A673 (cell line): ENCODE measurements at places on chromosomes 2 and 18.
A peak's percentile ranks its signal among the peaks of the same experiment; 100 is the strongest.

- no peak for DNase-seq
Observed at GRCh38 chr2:238260883-238261282, 21.0 kb upstream of the HES6 start.

DNA sequence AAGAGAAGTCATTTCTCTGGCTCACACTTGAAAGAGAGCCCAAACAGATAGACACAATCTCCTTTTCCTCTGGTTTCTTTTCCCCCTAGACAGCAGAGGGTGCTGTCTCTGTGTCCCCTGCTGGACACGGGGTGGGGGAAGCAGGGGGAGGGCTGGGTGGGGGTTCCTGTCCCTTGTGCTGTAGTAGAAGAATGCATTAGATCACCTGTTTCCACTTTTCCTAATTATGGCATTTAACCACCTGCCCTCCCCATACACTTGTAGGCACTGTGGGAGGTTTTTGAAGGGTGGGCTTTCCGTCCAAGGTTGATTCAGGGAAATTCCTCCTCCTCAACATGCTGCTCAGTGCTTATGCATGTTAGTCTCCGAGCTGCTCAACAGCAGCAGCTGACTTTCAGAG lies 206.2 kb upstream of the EPAS1 start:
- DNase-seq = no peak

- no peak for DNase-seq
Observed at GRCh38 chr2:167944825-167945659, 302.4 kb downstream of the STK39 start.

GRCh38 chr2:238964544-238965067 lies 116.7 kb downstream of the TWIST2 start:
- no peak for DNase-seq

- peak; percentile 70 for DNase-seq
Observed at GRCh38 chr18:51128533-51128932, 68.9 kb downstream of the MEX3C start.

DNA sequence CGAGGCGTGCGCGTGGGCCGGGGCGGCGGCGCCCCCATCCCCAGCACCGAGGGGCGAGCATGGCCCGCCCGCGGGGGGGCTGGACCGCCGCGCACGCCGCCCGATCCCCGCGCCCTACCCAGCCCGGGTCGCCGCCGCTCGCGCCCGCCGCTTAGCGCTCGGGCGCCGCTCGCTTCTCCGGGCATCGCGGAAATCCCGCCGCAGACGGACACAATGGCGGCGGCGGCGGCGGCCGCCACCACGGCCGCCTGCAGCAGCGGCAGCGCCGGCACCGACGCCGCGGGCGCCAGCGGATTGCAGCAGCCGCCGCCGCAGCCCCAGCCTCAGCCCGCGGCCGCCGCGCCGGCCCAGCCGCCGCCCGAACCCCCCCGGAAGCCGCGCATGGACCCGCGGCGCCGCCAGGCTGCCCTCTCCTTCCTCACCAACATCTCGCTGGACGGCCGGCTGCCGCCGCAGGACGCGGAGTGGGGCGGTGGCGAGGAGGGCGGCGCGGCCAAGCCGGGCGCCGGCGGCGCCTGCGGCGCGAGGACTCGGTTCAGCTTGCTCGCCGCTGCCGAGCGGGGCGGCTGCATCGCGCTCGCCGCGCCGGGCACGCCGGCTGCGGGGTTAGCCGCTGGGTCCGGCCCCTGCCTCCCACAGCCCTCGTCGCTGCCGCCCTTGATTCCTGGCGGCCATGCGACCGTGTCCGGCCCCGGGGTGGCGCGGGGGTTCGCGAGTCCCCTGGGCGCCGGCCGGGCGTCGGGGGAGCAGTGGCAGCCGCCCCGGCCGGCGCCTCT lies 453 bp downstream of the CABLES1 start:
- peak; percentile 50 for DNase-seq

DNA sequence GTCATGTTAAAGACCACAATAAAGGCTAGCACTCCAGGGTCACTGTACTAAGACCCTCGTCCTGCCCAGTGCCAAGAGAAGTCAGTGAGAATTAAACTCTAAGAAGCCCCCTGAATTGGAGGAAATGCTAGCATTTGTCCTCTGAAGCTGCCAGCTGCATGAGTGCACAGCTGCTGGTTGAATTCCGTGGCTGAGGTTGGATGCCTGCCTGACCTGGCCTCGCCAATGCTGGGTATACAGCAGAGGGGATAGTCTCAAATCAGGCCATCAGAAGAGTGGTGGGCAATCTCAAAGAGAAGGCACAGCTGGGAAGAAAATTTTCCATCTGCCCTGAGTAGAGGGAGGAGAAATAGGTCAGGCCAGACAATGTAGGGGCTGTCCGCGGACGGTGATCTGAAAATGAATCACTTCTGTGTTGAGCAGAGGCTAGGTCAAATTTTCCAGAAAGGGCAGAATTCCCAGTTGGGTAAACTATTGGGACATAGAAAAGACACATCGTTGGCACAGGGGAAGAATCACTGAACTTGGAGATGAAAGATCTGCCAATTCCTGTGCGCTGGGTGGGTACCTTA lies 110.5 kb upstream of the AGAP1 start:
- DNase-seq = no peak

DNA sequence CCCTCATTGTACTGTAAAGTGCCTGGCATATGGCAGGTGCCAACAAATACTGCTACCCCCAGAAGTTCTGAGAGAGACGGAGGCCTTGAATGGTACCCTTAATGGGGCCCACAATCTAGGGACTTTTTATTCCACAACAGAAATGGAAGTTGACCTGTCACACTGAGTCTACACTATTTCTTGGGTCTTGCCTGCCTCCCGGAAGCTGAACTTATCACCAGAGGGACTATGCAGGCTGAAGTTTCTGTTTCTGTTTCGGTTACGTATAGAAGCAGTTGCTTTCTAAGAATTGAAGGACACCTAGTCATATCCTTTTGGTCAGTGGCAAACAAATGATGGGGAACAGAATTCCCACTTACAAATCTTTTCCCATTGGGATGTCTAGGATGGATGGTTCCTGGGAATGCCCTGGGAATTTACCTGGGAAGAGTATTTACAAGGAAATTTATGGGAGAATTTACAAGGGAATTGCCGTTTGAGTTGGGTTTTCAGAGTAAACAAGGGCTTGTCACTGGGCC lies 74.2 kb downstream of the HS1BP3 start:
- DNase-seq = no peak

DNA sequence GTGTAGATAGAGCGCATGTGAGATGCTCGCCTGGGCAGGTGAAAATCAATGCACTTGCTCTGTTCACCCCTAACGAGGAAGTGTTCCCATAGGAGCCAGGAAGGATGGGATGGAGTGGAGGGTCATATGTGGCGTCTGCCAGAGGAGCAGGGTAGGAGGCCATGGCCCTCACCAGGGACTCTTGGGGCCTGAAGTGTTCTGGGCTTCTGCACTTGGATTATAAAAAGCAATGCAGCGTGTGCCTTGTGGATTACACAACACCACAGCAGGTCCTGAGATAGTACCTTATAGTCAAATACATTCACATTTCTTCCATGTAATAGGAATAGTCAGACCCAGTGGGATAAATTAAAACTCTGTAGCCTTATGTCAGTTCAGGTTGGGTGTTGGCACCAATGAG lies 100.1 kb downstream of the CABLES1 start:
- no peak for DNase-seq

DNA sequence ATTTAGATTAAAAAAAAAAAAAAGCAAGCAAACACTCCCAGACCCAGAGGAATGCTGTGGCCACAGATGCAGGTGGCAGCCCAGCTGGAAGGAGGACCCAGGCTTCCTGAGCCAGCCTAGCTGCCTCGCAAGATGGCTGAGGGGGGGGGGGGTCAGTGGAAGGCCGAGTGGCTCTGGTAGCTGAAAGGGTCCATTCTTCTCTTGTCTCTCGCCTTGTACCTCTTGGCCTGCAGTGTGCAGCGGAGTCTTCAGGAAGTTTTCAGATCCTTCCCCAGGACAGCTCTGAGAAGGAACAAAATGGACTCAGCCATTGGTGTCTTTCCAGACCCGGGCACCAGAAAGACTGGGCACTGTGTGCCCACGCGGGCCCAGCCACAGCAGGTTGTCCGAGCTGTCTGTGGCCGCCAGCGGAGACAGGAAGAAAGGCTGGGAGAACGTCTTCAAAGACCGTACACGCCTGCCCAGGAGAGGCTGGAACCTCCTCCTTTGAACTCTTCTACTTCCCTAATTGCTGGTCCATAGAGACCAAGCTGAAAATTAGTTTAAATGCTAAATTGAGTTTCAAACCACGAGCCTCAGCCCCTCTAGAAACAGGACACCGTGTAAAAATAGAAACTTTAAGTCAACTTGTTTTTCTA lies 21.3 kb downstream of the APCDD1 start:
- peak; percentile 36 for DNase-seq

DNA sequence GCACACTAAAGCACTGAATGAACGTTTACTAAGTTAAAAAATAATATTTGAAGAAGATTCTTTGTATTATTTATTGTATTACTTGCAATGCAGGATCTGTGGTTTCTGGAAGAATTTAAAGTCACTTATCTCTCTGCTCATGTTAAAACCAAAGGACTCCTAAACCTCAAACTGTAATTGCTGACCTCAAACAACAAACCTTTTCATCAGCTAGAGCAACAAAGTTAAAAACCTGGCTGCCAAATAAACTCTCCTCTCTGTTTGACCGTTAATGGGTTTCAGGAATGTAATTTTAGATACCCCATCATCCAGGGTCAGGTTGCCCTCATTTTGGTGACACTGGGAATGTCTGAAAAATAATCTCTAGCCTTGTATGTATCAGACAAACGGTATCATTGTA lies 239.1 kb downstream of the TGIF1 start:
- no peak for DNase-seq

- no peak for DNase-seq
Observed at GRCh38 chr18:64090876-64091275, 58.0 kb downstream of the LINC00305 start.
